ENCODE measurements at places on chromosomes 13 and 19. TPM values are rescaled to one million over a fixed set of nuclear protein-coding genes. Genes with fewer than 3 reads are reported as not detected.

Gene LGI4
- total RNA-seq = 1.4 TPM

Gene GAPDHS
- total RNA-seq = not detected

Gene FOXA3
- total RNA-seq = not detected

Gene CNN1
- total RNA-seq = 8.3 TPM

Gene C1QTNF9
- total RNA-seq = not detected
